ENCODE measurements at places on chromosomes 2 and 18.

DNA sequence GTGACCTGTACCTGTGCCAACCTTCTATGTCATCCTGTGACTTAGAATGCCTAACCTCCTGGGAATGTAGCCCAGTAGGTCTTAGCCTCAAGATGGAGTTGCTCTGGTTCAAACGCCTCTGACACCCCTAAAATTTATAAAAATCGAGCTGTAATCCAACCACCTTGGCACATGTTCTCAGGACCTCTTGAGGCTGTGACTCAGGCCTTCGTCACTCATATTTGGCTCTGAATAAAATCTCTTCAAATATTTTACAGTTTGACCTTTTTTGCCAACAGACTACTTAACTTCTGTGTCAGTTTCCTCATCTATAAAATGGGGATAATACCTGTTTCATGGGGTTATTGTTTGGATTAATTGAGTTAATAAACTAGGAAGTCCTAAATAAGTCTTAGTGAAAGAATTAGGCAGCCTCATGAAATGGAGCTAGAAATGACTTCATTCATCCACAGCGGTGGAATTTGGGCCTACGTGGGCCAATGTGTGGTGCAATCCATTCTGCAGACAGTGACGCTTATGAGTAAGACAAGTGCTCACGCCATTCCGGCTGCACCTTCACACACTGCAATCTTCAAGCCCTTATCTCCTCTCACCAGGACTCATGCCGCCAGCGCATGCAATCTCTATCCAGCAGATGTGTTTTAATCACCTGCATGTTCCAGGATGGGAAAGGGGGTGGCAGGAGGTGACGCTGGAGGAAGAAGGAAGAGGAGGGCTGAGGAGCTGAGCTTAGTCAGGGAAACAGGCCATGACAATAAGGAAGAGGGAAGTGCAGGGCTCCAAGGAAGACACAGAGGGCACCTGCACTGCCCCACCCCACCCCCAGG lies 2.0 kb upstream of the UBE2F start:
- DNase-seq = peak; percentile 90

- DNase-seq = no peak
Measured at GRCh38 chr2:95379371-95379831, 23.1 kb upstream of the FAHD2A start.

- no peak for DNase-seq
Measured at GRCh38 chr2:149261692-149262091, 68.7 kb upstream of the LYPD6 start.

- DNase-seq = no peak
Measured at GRCh38 chr2:187876554-187876953, 322.3 kb upstream of the TFPI start.

GRCh38 chr2:158512323-158512722 lies 55.6 kb downstream of the PKP4 start:
- no peak for DNase-seq
